ENCODE measurements at places on chromosomes 4 and X.

DNA sequence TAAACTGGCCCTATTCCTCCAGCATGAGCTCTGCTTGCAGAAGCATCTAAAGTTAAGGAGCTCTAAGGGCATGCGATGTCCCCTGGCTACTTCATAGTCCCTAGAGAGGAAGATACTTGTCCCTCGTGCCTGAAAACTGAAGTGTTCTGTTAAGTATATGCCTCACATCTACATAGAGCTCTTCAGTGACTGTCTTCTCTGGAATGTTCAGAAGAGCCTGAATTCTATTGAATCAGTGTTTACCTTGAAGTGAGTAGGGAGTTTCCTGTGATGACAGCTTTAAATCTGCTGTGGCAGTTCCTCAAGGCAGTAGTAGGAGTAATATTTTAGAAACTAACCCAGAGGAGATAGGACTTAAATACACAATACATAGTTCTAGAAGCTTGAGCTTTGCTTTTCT is 111.2 kb downstream of the ZNF518B start:
- H3K27me3 ChIP-seq, result no peaks in the 10 kb centered on the region
- DNase-seq, result peak; percentile 52
- H3K4me1 ChIP-seq, result no peaks in the 10 kb centered on the region
- H3K27ac ChIP-seq, result no peak overlapping the region
- H3K36me3 ChIP-seq, result no peaks in the 10 kb centered on the region

- peak; percentile 21 for DNase-seq
- H3K27ac ChIP-seq, result no peak overlapping the region
- no peaks in the 10 kb centered on the region for H3K36me3 ChIP-seq
- no peaks in the 10 kb centered on the region for H3K4me1 ChIP-seq
Measured at GRCh38 chr4:41814565-41814964, 66.0 kb upstream of the PHOX2B start.

DNA sequence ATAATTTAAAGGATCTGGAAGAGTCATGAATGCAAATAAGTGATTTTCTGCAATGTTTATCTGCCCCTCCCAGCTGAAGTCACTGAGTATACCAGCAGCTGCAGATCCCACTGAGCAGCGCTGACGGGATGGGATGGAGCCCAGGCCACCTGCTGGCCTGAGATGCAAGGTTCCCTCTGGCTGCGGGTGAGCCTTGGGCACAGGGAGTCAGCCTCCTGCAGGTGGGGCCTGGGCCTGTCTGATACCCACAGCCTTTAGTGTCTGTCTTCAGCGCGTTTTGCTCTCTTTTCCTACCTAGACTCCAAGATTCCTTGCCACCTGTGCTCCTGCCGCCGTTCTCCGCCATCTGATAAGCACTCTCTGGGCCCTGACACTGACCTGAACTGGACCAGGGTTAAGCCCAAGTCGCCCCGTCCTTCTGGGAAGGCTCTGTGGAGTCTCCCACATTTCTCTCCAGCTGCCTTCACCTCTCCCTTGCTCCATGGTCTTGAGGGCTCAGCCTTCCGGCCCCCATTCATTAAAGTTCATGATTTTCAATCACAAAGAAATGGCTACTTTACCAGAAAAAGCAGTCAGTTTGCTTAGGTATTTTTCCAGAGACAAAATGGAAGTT is 223.1 kb upstream of the FAT1 start:
- DNase-seq, result peak; percentile 32
- peak overlapping the region; percentile 39 for H3K27ac ChIP-seq
- no peaks in the 10 kb centered on the region for H3K27me3 ChIP-seq
- H3K4me1 ChIP-seq, result peaks cover 17% of the 10 kb centered on the region
- no peaks in the 10 kb centered on the region for H3K36me3 ChIP-seq

GRCh38 chr4:166366012-166366411 is 493.0 kb downstream of the TLL1 start:
- H3K4me3 ChIP-seq, result no peak overlapping the region
- H3K27me3 ChIP-seq, result no peaks in the 10 kb centered on the region
- H3K27ac ChIP-seq, result no peak overlapping the region
- no peak for DNase-seq
- H3K36me3 ChIP-seq, result no peaks in the 10 kb centered on the region
- no peaks in the 10 kb centered on the region for H3K4me1 ChIP-seq

GRCh38 chrX:40552768-40553167 is 28.0 kb upstream of the ATP6AP2 start:
- H3K27me3 ChIP-seq, result no peaks in the 10 kb centered on the region
- DNase-seq, result peak; percentile 10
- no peaks in the 10 kb centered on the region for H3K36me3 ChIP-seq
- H3K27ac ChIP-seq, result no peak overlapping the region

DNA sequence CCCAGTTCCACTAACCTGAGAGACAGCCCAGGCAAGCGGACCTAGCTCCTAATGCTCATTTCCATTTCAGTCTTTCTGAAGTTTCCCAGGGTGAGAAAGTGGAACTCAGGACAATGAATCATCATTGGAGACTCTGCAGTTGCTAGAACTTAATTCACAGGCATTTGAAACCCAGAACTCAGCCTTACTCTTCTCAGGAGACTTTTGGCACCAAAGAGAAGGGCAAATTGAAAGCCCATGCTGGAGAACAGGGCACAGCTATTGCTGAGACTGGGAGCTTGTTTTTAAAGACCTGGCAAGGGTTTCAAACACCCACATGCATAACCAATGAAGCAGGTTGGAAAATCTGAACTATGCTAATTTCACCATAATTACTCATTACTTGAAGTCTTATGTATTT is 36.0 kb downstream of the BST1 start:
- H3K27ac ChIP-seq, result no peak overlapping the region
- no peak for DNase-seq
- H3K27me3 ChIP-seq, result no peaks in the 10 kb centered on the region
- H3K36me3 ChIP-seq, result no peaks in the 10 kb centered on the region
- no peak overlapping the region for H3K4me3 ChIP-seq

DNA sequence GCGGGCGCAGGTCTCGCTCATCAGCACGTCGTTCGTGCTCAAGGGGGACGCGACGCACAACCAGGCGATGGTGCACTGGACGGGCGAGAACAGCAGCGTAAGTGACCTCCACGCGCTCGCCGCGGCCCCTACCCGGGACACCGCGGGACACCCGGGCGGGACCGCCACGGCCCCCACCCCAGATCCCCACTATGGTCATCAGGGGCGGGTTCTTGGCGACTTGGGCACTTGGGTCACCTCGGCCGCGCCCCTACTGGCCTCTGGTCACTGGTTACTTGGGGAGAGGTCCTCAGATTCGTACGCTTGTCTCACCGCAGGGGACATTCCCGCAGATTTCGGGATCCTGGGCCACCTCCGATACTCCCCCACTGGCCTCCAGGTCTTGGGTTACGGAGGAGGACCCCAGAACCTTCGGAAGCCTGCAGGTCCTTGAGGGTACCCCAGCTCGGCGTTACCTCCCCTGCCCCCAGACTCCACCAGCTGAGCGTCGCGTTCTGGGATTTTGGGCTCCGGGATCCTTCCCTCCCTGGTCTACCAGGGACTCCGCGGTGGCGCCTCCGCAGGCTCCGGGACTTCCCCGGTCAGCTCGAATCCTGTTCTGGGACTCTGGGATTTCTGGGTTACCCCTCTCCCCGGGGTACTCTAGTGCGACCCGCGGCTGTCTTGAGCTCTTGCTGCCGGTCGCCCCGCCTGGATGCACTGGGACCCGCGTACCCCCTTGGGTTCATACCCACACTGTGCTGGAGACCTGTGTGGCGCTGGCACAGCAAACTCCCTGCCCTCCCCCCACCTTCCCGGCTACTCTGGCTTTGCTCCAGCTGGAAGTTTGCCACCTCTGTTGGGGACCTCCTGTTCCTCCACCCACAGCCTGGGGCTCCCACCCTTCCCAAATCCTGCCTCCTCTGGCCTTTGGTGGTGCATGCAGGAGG is 956 bp downstream of the SORCS2 start:
- DNase-seq, result peak; percentile 54
- peaks cover 68% of the 10 kb centered on the region for H3K27me3 ChIP-seq
- peak overlapping the region; percentile 32 for H3K4me3 ChIP-seq

GRCh38 chr4:124203613-124204238 is 508.8 kb downstream of the ANKRD50 start:
- H3K4me3 ChIP-seq, result no peak overlapping the region
- no peaks in the 10 kb centered on the region for H3K27me3 ChIP-seq
- no peaks in the 10 kb centered on the region for H3K4me1 ChIP-seq

- no peaks in the 10 kb centered on the region for H3K36me3 ChIP-seq
- H3K4me1 ChIP-seq, result no peaks in the 10 kb centered on the region
- no peak overlapping the region for H3K4me3 ChIP-seq
- no peak overlapping the region for H3K27ac ChIP-seq
Measured at GRCh38 chrX:42615161-42615563, 162.8 kb downstream of the PPP1R2C start.

DNA sequence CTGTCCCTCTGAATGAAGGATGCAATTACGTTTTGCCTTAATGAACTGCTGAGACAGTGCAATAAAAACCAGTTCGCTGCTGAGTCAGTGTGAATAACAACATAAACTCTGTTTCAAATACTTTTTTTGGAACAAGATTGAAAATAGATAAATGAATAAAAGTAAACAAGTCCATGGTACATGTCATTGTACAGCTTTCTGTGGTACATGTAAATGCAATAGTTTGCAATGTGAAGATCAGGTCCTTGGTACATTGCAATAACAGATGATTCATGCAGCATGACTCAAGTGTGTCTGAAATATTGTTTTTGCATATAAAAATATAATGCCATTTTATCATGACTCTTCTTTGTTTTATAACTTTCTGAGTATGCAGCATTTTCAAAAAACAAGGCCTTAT is 193.4 kb upstream of the PACRGL start:
- no peak overlapping the region for H3K27ac ChIP-seq
- peaks cover 10% of the 10 kb centered on the region for H3K4me1 ChIP-seq
- H3K4me3 ChIP-seq, result no peak overlapping the region
- peak; percentile 79 for DNase-seq
- H3K36me3 ChIP-seq, result no peaks in the 10 kb centered on the region

DNA sequence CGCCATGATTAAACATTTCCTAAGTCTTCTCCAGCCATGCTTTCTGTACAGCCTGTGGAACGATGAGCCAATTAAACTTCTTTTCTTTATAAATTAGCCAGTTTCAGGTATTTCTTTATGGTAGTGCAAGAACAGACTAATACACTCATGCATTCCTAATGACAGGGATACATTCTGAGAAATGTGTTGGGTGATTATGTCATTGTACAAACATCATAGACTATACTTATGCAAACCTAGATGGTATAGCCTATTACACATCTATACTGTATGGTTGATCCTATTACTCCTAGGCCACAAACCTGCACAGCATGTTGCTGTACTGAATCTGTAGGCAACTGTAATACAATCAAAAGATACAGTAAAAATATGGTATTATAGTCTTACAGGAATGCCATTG is 83.1 kb downstream of the ATOH1 start:
- no peaks in the 10 kb centered on the region for H3K27me3 ChIP-seq
- DNase-seq, result no peak
- no peak overlapping the region for H3K4me3 ChIP-seq
- H3K36me3 ChIP-seq, result no peaks in the 10 kb centered on the region
- no peaks in the 10 kb centered on the region for H3K4me1 ChIP-seq

DNA sequence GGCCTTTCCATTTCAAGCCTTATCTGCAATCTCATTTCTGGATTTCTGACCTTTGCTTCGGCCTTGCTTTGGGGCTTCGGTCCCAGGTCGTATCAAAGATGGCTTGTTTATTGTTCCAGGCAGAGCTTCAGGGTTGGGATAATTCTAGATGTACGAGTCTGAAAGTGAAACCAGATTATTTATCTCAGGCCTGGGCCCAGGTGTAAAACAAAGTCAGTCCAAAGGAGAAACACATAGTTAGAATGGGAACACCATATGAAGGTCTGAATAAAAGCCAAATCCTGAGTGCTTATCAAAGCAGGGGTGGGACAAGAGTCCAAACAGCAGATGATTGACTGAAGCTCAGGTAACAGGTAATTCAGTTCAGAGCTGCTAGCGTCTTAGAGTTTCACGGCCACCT is 17.1 kb downstream of the PRIMPOL start:
- H3K36me3 ChIP-seq, result peaks cover 4% of the 10 kb centered on the region
- no peaks in the 10 kb centered on the region for H3K4me1 ChIP-seq
- no peak overlapping the region for H3K4me3 ChIP-seq
- DNase-seq, result no peak

DNA sequence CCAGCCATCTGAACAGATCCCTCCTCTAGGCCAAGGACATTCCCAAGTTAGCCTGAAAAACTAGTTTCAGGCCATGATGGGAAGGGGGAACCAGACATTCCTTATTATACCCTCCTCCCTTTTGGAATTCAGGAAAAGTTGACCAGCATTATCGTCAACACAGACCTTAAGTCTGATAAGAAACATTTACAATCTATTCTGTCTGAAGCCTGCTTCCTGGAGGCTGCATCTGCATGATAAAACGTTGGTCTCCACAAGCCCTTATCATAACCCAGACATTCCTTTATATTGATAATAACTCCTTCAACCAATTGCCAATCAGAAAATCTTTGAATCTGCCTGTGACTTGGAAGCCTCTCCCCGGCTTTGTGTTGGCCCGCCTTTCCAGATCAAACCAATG is 44.3 kb downstream of the EFHC2 start:
- no peaks in the 10 kb centered on the region for H3K27me3 ChIP-seq

DNA sequence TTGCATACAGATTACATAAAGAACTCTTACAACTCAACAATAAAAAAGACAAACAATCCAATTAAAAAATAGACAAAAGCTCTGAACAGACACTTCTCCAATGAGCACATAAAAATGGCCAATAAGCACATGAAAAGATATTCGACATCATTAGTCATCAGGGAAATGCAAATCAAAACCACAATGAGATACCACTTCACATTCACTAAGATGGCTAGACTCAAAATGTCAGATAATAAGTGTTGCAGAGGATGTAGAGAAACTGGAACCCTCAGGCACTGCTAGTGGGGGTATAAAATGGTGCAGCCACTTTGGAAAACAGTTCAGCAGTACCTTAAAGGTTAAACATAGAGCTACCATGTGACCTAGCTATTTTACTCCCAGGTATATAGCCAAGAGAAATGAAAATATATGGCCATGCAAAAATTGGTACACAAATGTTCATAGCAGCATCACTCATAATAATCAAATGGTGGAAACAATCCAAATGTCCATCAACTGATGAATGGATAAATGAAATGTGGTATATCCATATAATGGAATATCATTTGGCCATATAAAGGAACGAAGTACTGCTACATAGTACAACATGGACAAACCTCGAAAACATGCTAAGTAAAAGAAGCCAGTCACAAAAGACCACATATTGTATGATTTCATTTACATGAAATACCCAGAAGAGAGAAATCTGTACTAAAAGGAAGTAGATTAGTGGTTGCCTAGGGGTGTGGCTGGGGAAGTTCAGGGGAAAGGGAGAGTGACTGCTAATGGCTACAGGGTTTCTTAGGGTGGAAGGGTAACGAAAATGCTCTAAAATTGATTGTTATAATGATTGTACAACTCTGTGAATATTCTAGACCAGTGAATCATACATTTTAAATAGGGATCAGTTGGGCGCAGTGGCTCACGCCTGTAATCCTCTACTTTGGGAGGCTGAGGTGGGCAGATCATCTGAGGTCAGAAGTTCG is 29.4 kb downstream of the SASH3 start:
- no peaks in the 10 kb centered on the region for H3K36me3 ChIP-seq
- no peak overlapping the region for H3K4me3 ChIP-seq
- no peaks in the 10 kb centered on the region for H3K4me1 ChIP-seq
- no peak for DNase-seq
- H3K27me3 ChIP-seq, result no peaks in the 10 kb centered on the region

GRCh38 chr4:55819634-55820033 is at the start of gene EXOC1L:
Gene EXOC1L, plus strand, starts transcription at chr4:55819790. Its CDS starts 237 bp downstream, at chr4:55820027.
- no peaks in the 10 kb centered on the region for H3K4me1 ChIP-seq
- DNase-seq, result peak; percentile 52
- no peaks in the 10 kb centered on the region for H3K36me3 ChIP-seq
- H3K27ac ChIP-seq, result no peak within 1 kb of the TSS
- no peak within 1 kb of the TSS for H3K4me3 ChIP-seq
- H3K27me3 ChIP-seq, result no peaks in the 10 kb centered on the region
